ENCODE measurements at places on chromosomes 2 and 18.

GRCh38 chr2:24125956-24126355, 2.7 kb downstream of the FAM228B start:
- no peak for DNase-seq

- no peak for DNase-seq
Measured at GRCh38 chr2:178101321-178102079, 10.7 kb upstream of the RBM45 start.

- DNase-seq, result no peak
Measured at GRCh38 chr2:207663870-207664545, 38.8 kb upstream of the METTL21A start.

DNA sequence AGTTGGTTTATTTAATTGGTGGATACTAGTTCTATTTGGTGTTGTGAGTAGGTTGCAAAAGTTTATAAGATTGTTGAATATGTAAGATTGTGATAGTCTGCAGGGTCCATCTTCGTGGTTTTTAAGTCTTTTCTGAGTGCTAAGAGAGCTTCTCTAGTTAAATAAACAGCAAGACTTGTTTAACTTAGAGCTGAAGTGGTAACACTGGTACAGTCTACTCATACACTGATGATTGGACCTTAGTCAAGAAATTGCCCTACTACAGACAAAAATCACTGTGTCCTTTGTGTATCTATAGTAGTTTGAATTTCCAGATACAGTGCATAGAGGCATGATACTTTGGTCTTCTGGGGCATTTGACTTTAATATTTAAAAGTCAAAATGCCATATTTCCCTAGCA, 94.6 kb downstream of the PHLPP1 start:
- no peak for DNase-seq

DNA sequence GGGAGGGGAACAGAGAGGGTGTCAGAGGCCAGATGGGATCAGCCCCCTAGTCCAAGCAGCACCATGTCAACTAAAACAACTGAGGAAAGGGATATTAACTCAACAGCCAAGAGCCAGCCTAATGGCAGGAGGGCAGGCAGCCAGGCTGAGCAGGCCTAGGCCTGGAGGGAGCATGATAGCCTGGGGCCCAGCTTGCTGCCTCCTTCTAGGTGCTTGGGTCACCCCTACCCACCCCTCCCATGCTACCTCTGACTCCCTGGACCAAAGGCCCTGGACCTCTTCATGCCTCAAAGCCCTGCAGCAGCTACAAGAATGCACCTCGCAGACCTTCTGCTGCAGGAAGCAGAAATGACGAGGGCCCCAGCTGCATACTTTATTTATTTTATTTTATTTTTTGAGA, 22.1 kb upstream of the TNS1 start:
- DNase-seq, result no peak

- no peak for DNase-seq
Measured at GRCh38 chr2:204325468-204325867, 219.8 kb upstream of the PARD3B start.

DNA sequence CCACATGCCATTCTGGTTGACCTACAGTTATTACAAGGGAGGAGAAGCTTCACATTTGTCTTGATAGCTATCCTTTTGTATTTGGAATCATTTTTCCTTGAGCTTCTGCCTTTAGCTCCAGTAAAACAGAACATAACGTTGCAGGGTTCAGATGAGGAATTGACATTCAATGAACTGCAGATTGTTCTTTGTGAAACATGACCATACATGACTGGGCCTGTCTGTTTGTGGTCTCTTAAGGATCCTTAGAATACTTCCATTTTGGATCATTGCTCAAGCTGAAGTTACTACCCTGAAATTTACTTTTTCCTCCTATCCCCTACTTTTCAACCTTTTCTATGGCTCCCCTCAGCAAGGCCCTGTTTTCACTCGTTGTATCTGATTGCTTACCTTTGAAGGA, 1281.7 kb upstream of the CELF4 start:
- no peak for DNase-seq

DNA sequence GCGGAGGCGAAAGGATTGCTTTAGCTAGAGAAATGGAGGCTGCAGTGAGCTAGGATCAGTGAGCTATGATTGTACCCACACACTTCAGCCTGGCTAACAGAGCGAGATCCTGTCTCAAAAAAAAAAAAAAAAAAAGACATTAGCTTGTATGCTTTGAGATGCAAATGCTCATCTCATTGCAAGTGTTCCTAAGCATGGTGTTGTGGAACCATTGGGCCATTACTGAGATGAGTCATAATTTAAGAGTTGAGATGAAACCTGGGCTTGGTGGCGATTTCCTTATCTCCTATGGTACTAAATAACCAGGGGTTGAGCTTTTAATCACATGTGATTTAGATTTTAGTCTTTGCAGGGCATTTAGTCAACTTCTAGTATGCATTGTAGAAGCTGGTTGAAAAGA, 2.2 kb downstream of the PLEKHA3 start:
- no peak for DNase-seq

GRCh38 chr2:37767046-37767445, 95.6 kb upstream of the CDC42EP3 start:
- no peak for DNase-seq

DNA sequence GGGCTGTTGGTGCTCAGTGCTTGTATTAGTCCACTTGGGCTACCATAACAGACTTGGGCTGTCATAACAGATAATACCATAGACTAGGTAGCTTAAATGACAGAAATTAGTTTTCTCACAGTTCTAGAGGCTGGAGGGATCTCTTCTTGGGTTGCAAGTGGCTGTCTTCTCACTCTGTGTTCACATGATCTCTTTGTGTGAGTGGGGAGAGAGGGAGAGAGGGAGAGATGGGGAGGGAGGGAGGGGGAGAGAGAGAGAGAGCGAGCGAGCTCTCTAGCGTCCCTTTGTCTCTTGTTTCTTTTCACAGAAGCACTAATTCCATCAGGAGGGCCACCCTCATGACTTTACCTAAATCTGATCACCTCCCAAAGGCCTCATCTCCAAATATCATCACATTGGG, 4.5 kb upstream of the XRCC5 start:
- no peak for DNase-seq

GRCh38 chr2:217922101-217923006, 80.4 kb downstream of the TNS1 start:
- no peak for DNase-seq

DNA sequence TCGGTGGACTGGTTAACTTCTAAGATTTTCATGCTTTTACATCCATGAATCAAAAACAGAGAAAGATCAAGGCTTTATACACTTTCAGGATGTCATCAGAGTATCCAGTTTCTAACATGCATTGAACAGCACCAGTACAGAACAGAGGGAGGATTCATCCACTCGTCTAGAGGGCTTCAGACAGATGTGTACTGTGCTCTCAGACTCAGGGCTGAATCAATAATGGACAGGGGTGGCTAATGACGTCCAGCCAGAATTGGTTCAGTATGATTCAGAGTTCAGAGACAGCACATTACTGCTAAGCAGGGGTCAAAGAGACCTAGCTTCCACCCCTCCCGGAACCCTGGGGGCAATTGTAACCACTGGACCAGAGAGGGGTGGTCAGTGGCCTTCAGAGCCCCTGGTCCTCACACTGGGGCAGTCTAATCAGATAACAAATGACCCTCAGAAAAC, 37.3 kb downstream of the RNU4ATAC start:
- DNase-seq, result no peak

DNA sequence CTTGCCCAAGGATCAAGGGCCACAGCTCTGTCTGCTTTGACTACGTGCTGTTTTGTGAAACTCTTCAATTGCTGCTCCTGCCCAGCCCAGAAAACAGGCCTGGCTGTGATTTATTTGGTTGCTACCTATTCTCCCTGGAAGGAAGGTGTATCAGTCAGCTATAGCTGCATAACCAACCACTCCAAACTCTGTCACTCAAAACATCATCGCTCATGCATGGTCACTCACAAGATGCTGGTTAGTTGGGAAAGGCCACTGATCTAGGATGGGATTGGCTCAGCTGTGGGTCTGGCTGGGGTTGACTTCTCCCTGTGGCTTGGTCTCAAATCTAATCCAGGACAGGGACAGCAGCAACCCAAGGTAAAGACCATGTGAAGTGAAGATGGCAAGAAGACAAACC, 14.6 kb downstream of the TEX51 start:
- no peak for DNase-seq

DNA sequence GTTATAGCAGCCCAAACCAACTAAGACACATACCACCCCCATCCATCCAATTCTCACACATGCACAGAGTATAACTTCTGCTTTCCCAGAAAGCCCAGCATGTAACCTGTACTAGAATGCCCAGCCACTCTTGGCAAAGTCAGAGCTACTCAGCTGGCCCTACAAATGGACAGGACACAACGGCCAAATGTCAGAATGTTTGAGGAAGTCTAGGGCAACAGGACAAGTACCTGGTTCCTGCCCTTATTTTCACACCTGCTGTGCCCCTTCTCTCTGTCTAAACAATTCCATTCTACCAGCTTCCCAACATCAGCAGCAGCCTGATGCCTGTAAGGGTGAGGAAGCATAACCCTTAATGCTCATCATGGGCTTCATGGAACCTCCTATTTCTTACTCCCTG, 15.1 kb upstream of the BZW1 start:
- no peak for DNase-seq

DNA sequence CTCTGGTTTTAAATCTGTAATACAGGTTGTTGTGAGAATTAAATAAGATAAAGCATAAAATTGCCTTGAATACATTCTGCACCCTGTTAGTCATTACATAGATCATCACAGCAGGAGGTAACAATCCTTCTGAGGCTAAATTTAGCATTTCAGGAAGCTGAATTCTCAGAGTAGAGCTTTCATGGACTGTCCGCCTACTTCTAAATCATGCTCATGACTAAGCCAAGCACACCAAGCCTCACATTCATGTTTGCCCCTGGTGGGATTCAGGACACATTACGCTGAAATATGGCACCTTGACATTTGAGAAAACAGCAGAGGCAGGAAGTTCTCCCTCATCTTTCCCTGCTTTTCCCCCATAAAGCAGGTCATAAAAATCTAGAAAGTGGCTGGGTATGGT, 16.6 kb upstream of the PIK3C3 start:
- DNase-seq, result no peak

DNA sequence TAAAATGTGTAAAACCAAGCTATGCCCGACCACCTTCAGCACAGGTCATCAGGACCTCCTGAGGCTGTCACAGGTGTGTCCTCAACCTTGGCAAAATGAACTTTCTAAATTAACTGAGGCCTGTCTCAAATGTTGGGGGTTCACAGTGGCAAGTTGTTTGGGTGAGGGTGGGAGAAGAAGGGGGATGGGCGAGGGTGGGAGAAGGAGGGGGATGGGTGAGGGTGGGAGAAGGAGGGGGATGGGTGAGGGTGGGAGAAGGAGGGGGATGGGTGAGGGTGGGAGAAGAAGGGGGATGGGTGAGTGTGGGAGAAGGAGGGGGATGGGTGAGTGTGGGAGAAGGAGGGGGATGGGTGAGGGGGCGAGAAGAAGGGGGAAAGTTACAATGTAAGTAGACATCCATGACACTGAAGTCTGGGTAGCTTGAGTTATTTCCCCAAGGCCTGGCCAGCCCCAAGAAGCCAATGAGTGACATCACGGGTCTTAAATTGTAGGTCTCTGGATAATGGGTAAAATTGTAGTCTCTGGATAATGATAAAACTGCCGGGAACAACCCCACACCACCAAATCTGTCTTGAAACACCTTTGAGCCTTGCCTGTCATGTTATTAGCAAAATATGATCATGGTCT, 56.3 kb downstream of the TIMM21 start:
- DNase-seq, result no peak

- no peak for DNase-seq
Measured at GRCh38 chr18:61791031-61791430, 101.8 kb downstream of the RNF152 start.

- DNase-seq, result no peak
Measured at GRCh38 chr2:156459720-156460119, 23.5 kb downstream of the GPD2 start.

DNA sequence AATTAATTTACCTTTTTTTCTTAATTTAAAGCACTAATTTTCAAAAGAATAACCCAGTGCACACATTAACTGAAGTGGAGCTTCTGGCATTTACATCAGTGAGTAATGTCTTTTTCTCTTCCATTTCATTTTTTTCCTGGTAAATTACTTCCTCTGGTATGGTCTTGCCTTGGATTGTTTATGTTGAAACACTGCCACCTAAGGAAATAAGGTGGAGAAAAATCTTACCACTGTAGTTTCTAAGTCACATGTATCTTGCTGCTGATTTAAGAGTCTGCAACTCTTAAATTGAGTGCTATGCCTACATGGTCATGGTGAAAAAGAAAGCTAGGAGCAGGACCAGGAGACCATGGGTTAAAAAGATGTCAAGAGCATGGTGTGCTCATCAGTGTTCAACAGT, 51.0 kb downstream of the TTC27 start:
- DNase-seq, result no peak

DNA sequence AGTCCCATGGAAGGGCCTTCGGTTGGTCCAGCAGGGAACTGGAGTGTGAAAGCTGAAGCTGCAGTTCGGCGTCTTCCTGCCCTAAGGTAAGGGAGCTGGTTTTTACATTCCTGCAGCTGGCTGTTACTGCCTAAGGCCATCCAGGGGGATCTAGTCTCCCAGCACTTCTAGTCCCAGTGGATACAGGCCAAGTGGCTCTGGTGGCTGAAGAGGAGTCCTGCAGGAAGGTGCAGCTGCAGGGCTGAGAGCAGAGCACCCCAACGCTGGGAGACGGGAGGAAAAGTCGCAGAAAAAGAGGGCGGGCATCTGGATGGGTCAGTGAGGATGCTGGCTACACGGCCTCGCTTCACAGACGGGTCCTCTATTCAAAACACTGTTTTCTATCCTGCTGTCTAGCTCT, 225.0 kb upstream of the HS6ST1 start:
- no peak for DNase-seq

DNA sequence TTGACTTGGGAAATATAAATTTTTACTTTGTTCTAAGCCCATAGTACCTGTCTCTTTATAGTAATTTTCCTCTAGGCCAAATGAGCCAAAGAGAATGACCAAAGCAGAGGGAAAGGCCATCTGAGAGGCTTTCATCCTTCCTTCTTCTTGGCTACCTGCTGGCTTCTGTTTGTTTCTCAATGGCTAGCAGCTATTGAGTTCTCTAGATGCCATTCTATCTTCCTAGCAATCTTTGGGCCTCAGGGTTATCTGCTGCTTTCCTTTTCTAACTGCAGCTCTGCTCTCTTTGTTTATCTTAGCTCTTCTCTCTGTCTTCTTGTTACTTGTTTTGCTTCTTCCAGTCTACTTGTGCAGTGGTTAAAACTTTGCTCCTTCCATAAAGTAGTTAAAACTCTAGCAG, 601.1 kb upstream of the NRXN1 start:
- DNase-seq, result no peak

- no peak for DNase-seq
Measured at GRCh38 chr2:210267698-210268097, 42.5 kb upstream of the ACADL start.

DNA sequence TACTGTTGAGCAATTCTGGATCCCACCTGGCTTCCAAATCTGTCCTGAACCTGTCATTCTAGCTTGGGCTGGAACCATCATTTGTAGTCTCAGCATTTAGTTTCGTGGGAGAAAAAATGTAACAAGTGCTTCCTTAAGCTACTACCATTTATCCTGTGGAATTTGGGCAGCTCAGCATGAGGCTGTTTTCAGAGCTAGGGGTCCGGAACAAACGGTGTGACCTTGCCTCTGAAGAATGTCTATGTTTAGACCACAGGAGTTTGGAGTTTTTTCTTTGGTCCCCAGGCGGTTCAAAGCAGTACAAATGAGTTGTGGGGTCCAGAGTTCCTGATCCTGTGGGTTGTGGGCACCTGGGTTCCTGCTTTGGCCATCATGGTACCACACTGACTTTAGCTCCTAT, 59.1 kb upstream of the TMEM178A start:
- DNase-seq, result no peak

GRCh38 chr2:222698276-222698675, 26.8 kb downstream of the MOGAT1 start:
- DNase-seq, result no peak
